ENCODE measurements at places on chromosomes 2 and 18.

GRCh38 chr2:211487733-211488132 lies 931.3 kb downstream of the CPS1 start:
- no peak for DNase-seq

DNA sequence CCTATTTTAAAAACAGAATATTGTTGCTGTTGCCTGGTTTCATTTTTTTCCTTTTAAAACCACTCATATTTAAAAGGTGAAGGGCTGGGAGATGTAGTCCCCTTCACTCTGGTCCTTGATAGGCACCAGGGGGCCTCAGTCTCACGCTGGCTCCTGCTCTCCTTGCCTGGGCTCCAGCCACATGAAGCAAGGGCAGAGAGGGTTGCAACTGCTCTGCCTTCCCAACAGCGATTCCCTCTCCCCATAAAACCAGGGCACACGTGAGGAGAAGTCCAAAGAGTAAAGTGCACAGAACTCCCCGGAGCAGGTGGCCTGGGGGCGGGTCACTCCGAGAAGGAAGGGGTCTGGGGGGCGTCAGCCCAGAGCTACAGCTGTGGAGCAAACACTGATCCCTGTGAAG lies 12.8 kb downstream of the TMEM127 start:
- DNase-seq, result no peak

GRCh38 chr18:1648712-1649111 lies 744.0 kb downstream of the ADCYAP1 start:
- DNase-seq, result no peak

- no peak for DNase-seq
Measured at GRCh38 chr2:19850056-19851050, 51.4 kb downstream of the TTC32 start.

- DNase-seq, result no peak
Measured at GRCh38 chr2:31246184-31246852, 12.4 kb downstream of the EHD3 start.

DNA sequence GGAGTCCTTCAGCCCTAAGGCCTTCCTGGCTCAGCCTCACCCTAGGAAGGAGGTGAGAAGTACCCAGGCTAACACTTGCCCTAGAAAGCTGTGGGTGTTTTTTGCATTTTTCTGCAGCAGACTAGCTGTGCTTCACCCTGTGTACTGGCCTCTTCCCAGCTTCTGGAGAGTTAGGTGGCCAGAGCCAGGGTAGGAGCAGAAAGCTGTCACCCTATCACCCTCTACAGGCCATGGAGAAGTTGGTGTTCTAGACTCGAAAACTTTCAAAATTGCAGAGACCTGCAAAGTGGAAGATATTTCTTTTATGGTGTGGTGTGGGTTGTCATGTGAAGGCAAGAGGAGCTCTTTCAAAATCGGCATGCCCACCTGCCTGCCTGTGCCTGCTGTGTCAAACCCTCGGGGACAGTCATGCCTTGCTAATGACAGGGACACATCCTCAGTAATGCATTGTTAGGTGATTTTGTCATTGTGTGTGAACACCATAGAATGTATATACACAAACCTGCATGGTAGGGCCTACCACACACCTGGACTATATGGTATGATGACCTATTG lies 29.8 kb downstream of the EHD3 start:
- DNase-seq, result no peak

DNA sequence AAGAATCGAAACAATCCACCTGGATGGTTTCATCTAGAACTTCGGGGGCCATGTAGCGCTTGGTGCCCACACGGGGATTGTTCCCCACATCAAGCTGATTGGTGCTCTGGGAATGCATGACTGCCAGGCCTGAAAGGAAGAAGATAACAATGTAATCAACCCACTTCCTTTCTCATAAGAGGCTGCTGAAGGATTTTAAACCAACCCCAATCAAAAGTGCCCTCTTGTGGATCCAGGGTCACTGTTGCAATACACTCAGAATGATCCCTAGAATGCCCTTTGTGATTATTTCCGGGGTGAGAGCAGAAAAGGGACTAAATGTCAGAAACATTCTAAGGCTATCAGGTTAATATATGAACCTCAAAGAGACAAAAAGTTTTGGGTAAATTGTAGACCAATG lies 115.2 kb downstream of the ACVR1 start:
- no peak for DNase-seq

DNA sequence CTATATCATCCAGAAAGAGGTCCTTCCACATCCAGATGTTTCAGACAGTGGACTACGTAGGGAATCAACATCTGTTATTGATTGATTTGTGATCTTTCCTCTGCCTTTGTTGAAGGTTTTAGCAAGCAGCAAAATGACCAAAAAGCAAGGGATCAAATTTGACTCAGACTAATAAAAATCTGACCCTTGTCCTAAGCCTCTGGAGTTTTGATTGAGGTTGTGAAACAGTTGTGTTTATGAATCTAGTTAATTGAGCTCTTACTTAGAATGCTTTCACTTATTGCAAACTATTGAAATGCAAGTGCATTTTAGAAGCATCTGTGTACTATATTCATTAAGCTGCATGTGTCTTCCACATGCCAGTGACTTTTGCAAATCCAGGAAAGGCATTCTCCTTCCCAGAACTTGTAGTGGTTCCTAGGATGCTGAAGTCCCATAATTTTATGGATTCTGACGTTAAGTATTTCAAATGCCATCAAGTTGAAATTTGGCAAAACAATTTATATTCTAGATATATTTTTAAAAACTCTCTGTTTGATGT lies 116.0 kb downstream of the MTX2 start:
- DNase-seq, result no peak

GRCh38 chr2:62881162-62881795 lies 169.4 kb upstream of the OTX1 start:
- DNase-seq, result no peak

DNA sequence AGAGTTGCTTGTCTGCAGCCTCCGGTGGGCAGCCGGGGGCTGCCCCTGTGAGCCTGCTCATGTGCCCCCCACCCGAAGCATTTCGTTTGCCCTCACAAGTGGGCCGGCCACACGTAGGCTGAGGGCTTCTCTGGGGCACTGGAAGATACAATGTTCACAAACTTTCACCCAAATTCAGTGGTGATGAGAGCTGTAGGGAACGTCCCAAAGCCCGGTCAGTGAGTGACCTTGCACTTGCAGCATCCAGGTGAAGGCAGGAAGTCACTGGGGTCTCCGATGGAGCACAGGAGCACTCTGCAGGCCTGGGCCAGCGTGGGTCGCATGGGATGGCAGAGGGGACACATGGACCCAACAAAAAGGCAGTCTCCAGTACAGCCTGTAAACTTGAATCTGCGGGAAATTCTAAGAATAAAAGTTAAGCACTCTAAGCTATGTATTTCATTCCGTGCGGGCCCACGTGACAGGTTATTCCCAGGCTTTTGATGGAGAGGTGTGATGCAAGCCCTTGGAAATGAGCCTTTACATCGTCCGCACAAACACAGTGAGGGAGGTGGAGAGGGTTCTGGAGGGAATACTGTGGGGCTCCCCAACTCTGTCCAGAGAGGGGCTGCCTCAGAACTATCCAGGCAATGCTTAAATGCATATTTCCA lies 42.5 kb downstream of the CNGA3 start:
- no peak for DNase-seq
